Suppressor macrophage (primary cell): ENCODE measurements at places on chromosomes 1 and 21.

- DNase-seq: no peak
Observed at GRCh38 chr1:34166191-34166624, 1.2 kb upstream of the CSMD2 start.

DNA sequence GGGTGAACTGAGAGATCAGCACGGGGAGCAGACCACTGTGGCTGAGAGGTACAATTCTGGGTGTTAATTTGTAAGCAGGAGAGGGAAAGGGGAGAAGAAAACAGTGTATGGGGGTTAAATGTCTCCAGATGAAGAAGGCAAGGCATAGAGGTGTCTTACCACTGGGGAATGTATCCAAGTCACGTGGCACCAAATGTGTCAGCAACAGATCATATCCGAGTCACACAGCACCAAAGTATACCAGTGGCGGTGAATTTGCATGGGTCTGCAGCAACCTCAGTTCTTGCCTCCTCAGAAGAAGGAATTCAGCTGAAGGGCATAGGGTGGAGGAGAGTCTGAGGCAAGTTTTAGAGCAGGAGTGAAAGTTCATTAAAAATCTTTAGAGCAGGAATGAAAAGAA is 21.2 kb upstream of the SYCP1 start:
- DNase-seq: no peak

- no peak for DNase-seq
Observed at GRCh38 chr1:179251675-179252074, 22.2 kb upstream of the ABL2 start.

DNA sequence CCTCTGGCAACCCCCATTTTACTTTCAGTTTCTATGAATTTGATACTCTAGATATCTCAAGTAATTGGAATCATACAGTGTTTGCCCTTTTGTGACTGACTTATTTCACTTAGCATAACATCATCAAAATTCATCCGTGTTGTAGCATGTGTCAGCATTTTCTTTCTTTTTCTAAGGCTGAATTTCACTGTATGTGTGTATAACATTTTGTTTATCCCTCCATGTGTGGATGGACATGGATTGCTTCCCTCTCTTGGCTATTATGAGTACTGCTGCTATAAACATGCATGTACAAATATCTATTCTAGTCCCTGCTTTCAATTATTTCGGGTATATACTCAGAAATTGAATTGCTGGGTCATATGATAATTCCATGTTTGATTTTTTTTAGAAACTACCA is 97.3 kb downstream of the MAP3K21 start:
- no peak for DNase-seq

- DNase-seq: no peak
Observed at GRCh38 chr1:244964112-244964971, 100.0 kb upstream of the HNRNPU start.

GRCh38 chr1:192713921-192714320 is 78.0 kb downstream of the RGS13 start:
- DNase-seq: no peak

DNA sequence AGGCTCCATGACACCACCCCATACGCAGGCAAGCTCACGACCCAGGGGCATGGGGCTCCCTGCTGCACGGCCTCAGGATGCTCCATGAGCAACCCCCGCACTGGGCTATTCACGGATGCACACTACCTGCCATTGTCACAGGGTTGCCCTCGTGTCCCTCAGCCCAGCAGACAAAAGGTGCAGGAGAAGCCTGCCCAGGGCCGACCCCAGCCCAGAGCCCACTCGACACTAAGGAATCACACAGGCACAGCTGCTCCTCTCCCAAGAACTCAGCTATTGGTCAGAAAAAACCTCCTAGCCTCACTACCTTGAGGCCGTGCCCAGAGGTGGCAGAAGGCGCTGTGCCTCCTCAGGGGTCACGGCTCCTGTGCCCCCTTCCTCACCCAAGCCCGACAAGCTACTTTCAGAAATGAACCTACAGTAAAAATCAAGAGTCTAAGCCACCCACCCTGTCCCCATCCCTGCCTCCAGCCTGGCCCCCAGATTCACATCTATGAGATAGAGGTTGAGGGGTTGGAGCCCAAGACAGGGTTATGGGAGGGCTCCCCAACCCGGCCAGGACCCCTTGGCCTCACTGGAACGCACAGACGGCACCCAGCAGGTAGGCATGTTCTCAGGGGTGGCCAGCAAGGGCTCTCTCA is 6.4 kb upstream of the SPATC1L start:
- no peak for DNase-seq

DNA sequence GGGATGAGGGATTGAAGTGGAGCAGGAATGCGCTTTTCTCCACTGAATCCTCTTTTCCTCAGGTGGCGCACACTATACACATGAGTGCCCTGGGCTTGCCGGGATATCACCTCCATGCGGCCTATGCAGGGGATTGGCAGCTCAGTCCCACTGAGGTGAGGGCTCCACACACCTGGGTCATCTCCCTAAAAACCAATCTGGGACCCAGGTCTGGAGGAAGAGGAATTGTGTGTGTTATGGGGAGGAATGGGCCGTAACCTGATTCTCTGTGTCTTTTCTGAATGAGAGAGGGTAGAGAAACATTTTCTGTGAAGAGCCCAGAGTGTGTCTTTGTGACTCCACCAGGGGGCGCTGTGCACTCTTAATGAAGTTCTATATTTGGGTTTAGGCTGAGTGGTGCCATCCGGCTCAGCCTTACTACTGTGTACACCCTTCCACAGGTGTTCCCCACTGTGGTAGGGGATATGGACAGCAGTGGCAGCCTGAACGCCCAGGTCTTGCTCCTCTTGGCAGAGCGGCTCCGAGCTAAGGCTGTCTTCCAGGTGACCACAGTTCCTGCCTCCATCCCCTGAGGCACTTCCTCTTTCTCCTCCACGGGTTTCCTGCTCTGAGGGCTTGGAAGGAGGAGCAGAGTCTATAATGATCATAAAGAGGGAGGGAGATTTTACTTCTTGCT is 1.5 kb downstream of the TOMM40L start:
- peak; percentile 91 for DNase-seq

- no peak for DNase-seq
Observed at GRCh38 chr1:172446547-172446946, 2.7 kb upstream of the PIGC start.

DNA sequence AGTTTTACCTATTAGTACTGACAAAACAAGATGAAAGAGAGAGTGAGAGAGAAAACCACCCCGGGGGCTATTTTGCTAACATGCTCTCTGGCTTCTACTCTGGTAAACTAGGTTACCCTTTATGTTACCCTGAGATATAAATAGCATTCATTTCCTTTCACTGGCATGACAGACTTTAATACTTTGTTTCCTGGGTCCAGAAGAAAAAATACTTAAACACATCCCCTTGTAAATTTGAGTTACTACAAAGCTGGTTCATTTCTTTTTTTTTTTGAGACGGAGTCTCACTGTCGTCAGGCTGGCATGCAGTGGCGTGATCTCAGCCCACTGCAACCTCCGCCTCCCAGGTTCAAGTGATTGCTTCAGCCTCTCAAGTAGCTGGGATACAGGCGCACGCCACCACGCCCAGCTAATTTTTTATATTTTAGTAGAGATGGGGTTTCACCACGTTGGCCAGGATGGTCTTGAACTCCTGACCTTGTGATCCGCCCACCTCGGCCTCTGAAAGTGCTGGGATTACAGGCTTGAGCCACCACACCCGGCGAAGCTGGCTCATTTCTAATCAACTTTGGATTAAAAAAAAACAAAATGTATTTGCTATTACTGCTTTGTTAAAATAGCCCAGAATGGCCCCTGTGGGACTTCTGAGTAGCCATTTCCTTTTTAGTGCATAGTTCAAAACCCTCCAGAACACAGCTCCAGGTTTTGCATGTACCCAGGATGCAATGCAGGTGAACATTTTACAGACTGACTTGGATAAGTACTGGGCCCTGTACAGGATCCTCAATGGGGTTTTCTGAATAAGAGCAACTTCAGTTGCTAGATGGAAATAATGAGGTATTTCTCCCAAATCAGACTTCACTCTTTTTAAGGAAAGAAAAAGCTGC is 20.6 kb downstream of the INPP5B start:
- no peak for DNase-seq

DNA sequence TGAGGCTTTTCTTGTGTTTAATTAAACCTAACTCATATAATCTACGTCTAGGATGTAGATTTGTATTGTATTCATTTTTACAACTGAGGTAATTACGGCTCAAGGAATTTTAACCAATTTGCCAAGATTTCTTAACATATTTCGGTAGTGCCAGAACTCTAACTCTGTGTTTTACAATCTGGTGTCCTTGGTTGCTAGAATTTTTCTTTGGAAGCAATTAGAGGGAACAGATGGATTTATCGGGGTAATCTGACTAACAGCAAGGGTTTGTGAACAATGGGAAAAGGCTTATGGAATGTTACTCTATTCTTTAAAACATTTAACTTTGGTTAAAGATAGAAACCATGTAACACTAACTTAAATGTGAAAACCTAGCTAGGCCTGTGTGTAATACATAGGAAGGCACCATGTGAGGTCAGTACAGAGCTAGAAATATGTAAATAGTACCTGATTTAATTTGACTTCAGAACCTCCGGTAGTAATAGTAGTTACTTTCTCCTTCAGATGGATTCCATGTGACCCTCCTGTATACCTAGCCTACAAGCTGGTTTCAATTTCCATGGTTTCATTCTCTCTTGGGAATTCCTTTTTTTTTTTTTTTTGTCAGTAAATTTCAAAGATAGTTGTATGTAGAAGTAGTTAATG is 1.2 kb downstream of the MTF2 start:
- DNase-seq: peak; percentile 20

- DNase-seq: peak; percentile 48
Observed at GRCh38 chr1:159341736-159342135, 39.6 kb downstream of the FCER1A start.

GRCh38 chr1:116255486-116256285 is 117.4 kb upstream of the ATP1A1 start:
- DNase-seq: no peak

DNA sequence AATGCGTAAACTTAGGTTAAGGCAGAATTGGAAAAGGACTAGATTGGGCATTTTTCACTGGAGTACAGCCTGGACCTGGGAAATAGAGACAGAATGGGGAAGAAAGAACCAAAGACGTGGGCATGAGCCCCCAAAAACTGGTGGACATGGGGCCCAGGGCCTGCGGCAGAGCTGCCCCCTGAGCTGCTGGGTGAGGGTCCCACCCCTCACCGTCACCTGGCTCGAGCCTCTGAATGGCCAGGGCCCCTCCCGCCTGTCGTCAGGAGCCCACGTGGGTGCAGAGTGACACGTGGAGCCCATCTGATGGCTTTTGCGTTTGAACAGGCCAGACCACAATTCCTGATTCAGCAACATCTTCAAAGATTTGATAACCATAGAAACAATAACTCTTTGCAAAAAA is 360.9 kb upstream of the VAMP3 start:
- no peak for DNase-seq

GRCh38 chr1:14939527-14940284 is 213.8 kb upstream of the TMEM51 start:
- DNase-seq: peak; percentile 81

GRCh38 chr1:119288751-119289150 is 79.8 kb upstream of the HAO2 start:
- DNase-seq: no peak

DNA sequence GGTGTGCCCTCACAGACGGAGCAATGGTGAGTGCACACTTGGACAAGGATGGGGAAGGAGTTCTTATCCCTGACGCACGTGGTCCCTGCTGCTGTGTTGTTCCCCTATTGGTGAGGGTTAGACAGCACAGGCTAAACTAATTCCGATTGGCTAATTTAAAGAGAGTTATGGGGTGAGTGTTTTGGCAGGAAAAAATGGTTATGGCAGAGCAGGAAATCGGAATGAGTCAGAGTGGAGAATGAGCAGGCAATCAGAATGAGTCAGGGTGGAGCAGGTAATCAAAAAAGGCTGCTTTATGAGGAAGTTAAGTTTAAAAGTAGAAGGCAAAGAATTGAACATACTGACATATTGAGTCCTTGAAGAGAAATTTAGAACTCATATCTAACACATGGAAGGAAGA is 100.5 kb downstream of the NGF start:
- no peak for DNase-seq

GRCh38 chr1:161739865-161740566 is 9.6 kb upstream of the DUSP12 start:
- DNase-seq: peak; percentile 89

DNA sequence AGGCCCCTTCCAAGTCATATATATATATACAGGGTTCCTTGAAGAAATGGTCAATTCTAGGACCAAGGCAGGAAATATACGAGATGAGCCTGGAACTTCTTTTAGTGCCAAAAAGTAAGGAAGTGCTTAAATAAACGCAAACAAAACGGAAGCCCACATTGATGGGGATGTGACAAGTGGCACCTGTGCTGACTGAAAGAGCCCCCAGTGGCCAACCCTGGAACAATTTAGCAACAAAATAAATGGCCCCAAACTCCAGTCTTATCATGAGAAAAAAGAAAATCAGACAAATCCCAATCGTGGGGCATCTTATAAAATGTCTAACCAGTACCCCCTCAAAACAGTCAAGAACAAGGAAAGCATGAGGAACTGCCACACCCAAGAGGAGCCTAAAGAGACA is 17.7 kb downstream of the PLA2G5 start:
- DNase-seq: no peak

- DNase-seq: no peak
Observed at GRCh38 chr21:34696121-34696520, 27.3 kb downstream of the CLIC6 start.

GRCh38 chr1:49226758-49227157 is 450.1 kb upstream of the BEND5 start:
- no peak for DNase-seq

GRCh38 chr1:55211863-55212262 is 3.3 kb downstream of the USP24 start:
- peak; percentile 30 for DNase-seq

- DNase-seq: peak; percentile 92
Observed at GRCh38 chr1:167601442-167602383, 28.3 kb upstream of the RCSD1 start.

- DNase-seq: no peak
Observed at GRCh38 chr1:239761509-239761908, 330.2 kb upstream of the FMN2 start.

DNA sequence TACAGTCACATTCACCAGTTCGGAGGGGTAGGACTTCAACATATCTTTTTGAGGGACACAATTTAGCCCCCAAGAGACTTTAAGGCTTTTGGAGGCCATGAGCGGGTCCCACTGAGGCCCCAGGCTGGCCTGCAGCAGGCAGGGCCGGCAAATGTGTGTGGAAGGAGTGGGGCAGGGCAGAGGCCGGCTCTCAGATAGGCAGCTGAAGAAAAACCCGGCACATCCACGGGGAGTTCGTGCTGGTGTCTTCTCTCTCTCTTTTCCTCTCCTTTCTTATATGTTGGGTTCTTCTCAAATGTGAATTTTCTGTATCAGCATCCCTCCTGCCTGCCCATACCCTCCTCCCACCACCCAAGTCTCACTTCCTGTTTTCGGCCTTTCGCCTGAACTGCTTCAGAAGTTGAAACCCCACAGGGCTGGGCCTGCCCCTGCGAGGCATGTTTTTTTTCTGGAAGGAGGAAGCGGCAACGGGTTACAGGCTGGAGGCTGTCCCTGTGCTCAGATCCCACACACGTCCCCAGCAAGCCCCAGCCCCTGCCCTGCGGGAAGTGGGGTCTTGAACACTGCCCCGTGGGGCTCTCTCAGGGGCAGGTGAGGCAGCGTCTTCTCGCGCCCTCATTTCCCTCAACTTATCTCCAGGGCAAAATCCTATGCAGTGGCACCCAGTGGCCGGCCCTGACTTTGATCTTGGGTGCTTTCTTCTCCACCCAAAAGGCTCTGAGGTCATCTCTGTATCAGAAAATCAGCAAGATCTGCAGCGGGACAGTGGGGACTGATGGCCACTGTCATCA is 9.7 kb upstream of the UMODL1 start:
- peak; percentile 96 for DNase-seq
